ENCODE measurements at places on chromosomes 5 and 9.

DNA sequence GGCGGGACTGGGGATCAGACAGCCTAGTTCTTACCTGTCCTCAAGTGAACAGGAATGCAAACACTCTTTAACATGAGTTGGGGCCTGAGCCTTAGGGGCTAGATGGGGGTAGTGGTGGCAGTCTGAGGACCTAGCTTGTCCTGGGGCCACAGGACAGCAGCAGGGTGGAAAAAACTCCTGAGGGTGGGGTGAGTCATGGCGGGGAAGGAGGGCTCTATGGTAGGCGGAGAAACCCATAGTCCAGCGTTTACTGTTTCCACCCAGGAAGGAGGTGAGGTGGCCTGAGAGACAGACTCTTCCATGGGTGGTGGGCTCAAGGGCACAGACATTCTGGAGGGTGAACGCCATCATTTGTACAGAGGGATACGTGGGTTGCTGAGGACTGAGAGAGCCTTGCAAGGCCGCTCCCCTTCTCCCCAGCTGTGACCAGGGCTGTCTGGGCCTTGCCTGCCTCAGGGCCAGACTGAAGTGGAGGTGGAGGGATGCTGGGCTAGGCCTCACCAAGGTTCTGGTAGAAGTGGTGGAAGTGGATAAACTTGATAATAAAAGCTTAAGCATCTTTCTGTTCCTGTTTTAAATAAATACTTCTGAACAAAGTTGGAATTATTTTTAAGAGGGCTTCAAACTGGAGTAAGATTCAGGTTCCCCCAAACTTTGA, 1.1 kb upstream of the TSPAN17 start:
- peak; percentile 63 for DNase-seq

GRCh38 chr5:95617057-95617456, 2.8 kb upstream of the GPR150 start:
- no peak for DNase-seq

GRCh38 chr5:150036513-150036912, 36.0 kb downstream of the HMGXB3 start:
- DNase-seq, result peak; percentile 90

DNA sequence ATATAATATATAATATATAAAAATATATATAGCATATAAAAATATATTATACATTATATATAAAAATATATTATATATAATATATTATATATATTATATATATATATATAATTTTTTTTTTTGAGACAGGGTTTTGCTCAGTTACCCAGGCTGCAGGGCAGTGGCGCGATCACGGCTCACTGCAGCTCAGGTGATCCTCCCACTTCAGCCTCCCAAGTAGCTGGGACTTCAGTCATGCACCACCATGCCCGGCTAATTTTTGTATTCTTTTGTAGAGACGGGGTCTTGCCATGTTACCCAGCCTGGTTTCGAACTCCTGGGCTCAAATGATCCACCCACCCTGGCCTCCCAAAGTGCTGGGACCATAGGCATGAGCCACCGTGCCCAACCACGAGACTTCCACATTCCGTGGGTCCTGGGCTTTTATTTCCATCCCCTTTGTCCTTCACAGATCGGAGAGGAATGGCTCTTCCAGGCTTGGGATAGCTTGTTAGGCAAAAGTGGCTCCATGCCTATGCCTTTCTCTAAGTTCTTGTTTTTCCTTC, 62.0 kb upstream of the IER5L start:
- no peak for DNase-seq

DNA sequence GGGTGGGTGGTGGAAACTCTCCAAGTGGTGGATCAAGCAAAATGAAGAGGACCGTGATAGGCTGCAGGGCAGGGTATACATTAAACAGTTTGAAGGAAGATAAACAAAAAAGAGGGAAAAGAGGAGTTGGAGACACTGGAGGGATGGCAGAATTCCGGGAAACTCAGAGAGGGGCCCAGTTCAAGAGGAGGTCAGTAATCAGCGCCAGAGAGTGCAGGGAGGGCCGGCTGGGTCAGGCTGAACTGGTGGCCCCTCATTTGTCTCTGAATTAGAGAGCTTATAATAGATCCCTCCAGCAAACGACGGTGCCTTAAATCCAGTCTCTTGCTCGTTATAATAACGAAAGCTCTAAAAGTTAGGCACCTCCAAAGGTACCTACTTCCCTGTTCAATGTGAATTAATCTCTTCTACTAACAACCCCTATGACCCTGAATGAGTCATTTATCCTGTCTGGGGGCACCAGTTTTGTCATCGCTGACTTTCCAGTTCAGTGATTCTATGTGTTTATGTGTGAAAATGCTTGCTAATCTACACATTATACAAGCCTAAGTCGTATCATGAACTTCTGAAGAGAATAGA, 2.4 kb upstream of the ZSWIM6 start:
- no peak for DNase-seq

GRCh38 chr9:98317134-98317857, 61.8 kb upstream of the TBC1D2 start:
- DNase-seq, result peak; percentile 84

DNA sequence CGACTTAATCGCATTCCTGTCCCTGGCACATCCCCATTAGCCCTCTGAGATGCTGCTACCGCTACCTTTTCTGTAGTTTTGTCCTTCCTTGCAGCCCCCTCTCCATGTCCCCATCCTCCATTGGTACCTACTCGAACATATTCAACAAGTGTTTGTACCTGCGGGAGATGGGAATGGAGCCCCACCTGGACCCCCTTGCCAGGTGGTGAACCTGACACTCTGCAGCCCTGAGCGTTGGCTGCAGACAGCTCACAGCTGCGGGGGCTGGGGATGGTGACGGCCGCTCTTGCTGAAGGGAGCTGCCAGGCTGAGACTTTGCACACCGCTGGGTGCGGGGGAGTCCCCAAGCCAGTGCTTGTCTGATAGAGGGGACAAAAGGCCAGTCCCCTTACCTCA, 96.3 kb upstream of the DAP start:
- no peak for DNase-seq

GRCh38 chr9:35553670-35554543, 51.2 kb upstream of the TESK1 start:
- DNase-seq, result peak; percentile 60

DNA sequence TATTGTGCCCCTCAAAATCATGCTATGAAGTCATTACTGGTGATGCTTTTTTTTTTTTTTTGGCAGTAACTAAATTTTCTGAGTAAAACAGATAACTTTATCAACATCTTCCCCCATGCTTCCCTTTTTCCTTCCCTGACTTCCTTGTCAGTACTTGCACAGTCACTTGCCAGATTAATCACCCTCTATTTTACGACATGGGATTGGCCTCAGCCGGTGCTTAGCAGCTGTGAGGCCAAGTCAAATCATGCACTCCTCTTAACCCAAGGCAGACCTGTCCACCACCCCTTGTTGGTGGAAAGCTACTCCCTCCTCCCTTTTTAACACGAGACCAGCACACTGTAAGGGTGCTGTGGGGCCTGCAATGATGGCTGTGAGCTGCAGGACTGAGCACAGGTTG, 118.0 kb upstream of the OTULINL start:
- DNase-seq, result no peak

DNA sequence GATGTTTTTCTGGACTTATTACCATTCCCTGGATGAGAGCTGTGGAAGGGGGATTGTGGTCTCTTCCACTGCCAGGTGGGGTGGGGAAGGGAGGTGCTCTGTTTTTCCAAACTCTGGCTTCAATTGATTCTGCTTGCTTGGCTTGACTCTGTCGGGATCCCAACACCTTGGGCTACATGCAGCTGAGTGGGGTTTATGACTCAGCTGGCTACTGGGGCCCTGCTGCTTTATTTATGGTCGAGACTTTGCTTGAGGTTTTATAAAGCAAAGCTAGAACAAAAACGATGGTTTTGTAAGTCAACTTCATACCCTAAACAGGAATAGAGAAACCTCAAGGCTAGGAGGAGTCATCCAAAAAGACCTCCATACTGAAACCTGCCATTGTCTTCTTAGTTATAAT, 76.3 kb downstream of the AOPEP start:
- DNase-seq, result peak; percentile 77

- DNase-seq, result no peak
Observed at GRCh38 chr9:89729954-89730530, 125.2 kb downstream of the GADD45G start.

DNA sequence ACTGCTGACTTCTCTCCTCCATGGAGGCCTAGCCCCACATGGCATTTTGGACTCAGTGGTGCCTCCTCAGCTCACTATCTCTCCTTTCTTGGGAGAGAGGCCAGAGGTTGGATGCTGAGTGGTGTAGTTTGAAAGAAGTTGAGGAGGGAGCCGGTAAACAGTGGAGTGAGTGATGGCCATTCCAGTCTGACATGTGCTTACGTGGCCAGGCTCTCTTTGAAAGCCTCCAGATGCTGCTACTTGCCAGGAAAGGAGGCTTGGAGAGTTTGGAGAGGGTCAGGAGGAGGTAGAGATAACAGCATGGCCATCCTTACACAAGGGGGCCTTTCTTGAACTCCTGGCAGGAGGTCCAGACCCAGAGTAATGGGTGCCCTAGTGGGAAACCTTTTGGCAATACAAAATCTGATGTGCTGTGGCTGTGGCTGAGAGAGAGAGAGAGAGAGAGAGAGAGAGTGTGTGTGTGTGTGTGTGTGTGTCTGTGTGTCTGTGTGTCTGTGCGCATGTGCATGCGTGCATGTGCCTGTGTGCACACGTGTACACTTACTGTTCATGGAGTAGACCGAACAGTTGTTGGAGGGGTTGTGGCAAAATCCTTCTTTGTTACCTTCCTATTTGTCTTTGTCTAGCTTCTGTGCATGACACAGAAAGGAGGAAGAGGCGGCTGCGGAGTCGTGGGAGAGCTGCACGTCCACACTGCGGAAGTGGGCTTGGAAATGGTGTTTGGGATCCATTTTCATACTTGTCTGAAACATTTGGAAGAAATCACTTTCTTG, 37.8 kb downstream of the RALGPS1 start:
- no peak for DNase-seq

- DNase-seq, result no peak
Observed at GRCh38 chr9:136107953-136108647, 10.6 kb downstream of the TMEM250 start.

DNA sequence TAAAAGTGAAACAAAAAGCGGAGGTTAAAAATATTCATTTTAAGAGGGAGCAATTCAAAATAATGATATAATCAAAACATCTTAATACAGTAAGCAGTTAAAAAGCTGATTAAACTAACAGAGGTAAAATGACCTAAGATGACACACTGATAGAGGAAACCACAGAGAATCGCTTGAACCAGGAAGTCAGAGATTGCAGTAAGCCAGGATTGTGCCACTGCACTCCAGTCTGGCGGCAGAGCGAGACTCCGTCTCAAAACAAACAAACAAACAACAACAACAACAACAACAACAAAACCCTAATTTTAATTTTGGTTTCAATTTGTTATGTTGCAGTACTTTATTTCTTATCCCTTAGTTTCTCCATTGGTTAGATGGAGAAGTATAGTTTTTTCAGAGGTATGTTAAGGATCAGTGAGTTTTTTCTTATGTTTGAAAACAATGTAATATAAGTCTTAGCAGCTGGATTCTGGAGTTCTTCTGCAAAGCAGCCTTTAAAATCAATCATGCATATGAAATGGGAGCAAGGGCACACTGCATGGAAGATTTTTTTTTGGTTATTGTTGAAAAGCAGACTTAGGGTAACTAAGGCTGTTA, 58.5 kb downstream of the MLANA start:
- DNase-seq, result no peak

- DNase-seq, result no peak
Observed at GRCh38 chr9:76530458-76531110, 71.6 kb downstream of the GCNT1 start.

- no peak for DNase-seq
Observed at GRCh38 chr9:133234577-133235322, 25.7 kb upstream of the OBP2B start.

DNA sequence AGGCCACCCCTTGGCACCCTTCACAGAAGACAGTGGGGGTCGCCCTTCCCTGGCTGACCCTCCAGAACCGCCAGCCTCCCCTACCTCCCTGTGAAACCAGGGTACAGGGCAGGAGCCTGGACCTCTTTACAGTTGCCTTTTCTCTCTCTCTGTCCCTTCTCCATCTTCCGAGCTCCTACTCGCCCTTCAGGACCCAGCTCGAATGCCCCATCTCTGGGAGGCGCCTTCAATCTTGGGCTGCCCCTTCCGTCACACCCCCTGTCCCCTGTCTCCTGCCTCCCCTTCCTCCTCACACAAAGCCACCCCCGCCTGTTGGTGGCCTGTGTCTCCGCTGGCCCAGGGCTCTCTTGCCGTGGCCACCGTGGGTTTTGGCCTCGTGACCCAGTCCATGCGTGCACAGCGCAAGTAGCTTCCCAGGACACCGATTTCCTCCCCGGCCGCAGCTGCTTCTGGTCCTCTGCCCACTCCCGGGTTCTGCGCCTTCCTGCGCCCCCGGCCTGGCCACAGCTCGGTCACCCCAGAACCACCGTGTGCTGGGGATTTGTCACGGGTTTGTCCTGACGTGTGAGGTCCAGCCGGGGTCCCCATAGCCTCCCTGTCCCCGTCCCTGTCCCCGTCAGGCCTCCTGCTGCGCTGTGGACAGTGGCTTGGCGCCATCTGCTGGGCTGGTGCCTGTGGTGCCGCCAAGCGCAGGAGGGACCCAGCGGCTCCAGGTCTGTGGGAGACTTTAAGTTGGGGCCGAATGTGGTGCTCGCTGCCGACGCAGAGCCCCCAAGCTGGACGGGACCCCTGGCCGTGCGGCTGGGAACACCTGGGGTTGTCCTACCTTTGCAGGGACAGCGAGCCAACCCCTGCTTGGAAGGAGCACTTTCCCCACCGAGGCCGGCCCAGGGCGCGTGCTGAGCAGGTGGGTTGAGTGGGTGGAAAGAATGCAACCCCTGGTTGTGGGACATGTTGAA, 4.0 kb upstream of the TMEM250 start:
- DNase-seq, result peak; percentile 94

DNA sequence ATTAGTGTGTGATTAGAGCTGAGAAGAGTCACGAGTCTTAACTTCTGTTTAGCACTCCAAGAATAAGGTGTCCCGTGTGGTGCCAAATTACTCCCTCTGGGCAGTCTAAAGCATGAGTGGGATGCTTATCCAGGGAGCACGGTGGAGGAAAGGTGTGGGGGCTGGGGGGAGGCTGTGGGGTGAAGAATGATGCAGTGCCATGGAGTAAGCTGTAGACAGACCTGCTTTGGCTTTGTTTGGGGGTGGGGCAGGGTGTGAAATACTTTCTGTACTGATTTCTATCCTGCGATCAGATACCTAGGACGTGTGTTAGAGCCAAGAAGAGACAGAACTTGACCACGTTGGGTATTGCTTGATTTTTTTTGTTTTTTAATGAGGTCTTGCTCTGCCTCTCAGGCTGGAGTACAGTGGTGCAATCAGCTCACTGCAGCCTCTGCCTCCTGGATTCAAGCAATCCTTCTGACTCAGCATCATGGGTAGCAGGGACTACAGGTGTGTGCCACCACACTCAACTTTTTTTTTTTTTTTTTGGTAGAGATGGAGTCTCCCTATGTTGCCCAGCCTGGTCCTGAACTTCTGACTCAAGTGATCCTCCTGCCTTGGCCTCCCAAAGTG, 232.8 kb downstream of the MAN2A1 start:
- DNase-seq, result no peak

- no peak for DNase-seq
Observed at GRCh38 chr5:128174951-128175350, 91.4 kb downstream of the SLC12A2 start.
